Endodermal cell (in vitro differentiated cells): ENCODE measurements at places on chromosomes 4 and X. TPM values are rescaled to one million over a fixed set of nuclear protein-coding genes. Genes with fewer than 3 reads are reported as not detected.

IRS4 gene
- total RNA-seq: 10.2 and 10.4 TPM in 2 replicates

CXCL13 gene
- not detected in 3 replicates for total RNA-seq

PAK3 gene
- 2.9 and 4.2 TPM in 2 replicates for total RNA-seq

DNA sequence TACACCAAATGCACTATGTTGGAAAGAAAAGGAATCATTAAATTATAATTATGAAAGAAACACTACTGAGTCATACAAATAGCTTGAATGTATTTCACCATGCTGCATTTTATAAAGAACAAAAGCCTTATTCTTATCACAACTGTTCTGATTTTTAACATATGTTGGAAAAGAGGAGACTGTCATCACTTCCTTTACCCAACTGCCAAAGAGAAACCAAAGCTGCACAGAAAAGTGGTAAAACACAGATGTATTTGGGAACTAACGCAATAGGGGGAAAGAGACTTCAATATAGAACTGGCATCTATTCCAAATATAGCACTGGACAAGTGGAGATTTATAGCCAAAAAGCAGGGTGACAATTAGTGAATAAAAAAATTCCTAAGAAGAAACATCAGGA, 181.0 kb downstream of the SPANXN3 start:
- no peak overlapping the region for H3K27ac ChIP-seq
- no peaks in the 10 kb centered on the region for H3K4me1 ChIP-seq
- H3K27me3 ChIP-seq: no peaks in the 10 kb centered on the region
- H3K4me3 ChIP-seq: no peak overlapping the region
- DNase-seq: no peak

DNA sequence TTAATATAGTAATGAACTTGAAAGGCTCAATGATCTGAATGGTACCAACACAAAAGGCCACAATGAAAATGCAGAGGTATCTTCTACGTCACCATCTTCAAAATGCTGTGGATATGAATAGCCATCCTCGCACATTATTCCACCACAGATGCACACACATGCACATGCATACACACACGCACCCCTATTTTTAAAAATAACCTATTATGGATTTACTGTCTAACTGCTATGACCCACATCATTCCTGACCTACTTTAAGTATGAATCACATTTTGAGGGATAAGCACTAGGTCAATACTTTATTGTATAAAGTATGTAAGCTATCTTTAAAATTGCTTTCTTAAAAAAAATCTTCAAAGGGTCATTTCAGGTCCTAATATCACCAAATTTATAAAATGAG, 24.4 kb upstream of the CORIN start:
- no peaks in the 10 kb centered on the region for H3K27me3 ChIP-seq
- peaks cover 42% of the 10 kb centered on the region for H3K36me3 ChIP-seq
- H3K4me3 ChIP-seq: no peak overlapping the region
- H3K27ac ChIP-seq: no peak overlapping the region
- no peak for DNase-seq

- DNase-seq: peak; percentile 61
- H3K27ac ChIP-seq: no peak overlapping the region
- H3K4me3 ChIP-seq: no peak overlapping the region
Observed at GRCh38 chrX:109632906-109633504, 8.0 kb upstream of the KCNE5 start.
